NK-92 treated with Interleukin-12 subunit alpha and Interleukin-12 subunit beta, amount 100 ng/mL, for 24 hours (cell line): ENCODE measurements at places on chromosomes 3 and 15.

GRCh38 chr3:41932464-41932863 lies 29.4 kb downstream of the ULK4 start:
- DNase-seq, result no peak

- DNase-seq, result no peak
These were observed 391.7 kb downstream of the CACNA2D3 start for GRCh38 chr3:54514006-54514405.

DNA sequence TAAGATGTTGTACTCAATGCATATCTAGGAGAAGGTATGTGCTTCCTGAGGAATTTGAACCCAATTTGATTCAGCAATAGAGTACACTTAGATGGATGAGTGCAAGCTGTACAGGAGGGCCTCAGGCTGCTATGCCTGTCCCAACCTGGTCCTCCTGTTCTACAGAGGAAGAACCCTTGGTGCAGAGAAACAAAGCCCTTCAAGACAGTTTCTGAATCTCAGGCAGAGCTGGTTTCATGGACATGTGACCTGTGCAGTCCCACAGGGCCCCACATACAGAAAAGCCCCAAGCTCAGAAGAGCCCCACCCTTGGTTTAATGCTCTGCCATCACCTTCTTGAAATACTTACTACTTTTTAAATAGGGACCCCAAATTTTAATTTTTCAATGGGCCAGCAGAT lies 15.3 kb downstream of the FOXP1 start:
- no peak for DNase-seq

GRCh38 chr3:43019006-43019809 lies 40.1 kb downstream of the GASK1A start:
- DNase-seq, result no peak

GRCh38 chr3:66816090-66816761 lies 181.9 kb upstream of the KBTBD8 start:
- DNase-seq, result no peak
